ENCODE measurements at places on chromosomes 6 and 20.

DNA sequence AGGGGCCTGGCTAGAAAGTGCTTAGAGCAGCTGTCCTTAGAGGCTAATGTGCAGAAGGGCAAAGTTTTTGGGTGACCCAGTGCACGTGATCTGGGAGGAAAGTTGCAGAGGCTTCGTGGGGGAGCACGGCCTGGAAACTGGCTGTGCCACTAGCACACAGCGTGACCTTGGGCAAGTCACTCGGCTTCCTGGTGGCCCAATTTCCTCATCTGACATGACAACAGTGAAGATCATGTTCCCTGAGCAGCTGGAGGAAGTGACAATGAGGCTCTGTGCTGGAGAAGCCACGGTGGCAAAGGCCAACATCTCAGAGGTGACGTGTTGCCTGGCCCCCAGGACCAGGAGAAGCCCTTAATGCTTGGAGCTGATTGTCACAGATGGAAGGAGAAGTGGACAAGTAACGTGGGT, 99.5 kb downstream of the FOXC1 start:
- no peak for DNase-seq

DNA sequence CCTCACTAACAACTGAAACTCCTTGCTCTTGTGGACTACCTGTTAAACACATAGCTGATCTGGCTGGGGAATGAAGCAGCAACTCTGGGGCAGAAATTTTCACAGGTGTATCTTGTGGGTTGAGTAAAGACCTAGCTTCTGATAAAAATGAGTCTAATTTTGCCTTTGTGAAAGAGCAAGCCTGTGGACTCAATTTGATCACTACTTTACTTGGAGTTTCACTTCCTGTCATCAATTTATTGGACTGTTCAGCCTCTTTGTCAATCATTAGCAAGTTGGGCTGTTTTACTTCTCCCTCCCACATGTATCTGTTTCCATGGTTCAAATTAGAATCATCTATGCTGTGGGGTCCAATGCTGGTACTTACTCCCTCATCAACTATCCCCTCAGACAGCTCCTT, 29.6 kb upstream of the CRIP3 start:
- DNase-seq, result no peak

DNA sequence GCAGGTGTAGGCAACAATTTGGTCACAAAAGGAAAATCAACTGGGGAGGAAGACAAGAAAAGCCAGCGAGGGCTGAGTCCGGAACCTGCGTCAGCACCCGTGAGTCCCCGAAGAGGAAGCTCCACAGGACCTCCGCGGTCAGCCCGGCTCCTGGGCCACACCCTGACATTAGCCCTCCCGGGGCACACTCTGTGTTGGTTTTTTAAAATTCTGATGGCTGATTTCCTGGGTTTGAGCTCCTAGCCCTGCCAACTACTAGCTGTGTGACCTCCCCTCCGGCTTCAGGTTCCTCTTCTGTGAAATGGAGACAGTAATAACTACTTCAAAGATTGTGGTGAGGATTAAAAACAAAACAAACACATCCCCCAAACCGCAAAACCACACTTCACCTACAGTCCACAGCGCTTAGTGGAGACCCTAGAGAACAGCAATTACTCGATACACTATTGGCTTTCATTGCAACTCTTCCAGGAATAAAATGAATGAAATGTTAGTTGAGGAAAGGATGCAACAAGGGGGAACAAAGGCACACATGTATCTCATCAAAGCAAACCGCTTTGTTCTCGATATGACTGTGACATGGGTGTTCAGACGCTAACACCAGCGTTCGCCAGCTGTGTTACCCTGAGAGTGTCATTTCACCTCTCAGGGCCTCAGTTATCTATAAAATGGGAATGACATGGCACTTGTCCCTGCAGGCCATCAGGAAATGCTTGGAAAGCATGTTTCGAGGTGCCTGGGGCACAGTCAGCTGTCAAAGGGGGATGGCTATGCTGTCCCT, 985 bp downstream of the ZBP1 start:
- DNase-seq, result no peak

- DNase-seq, result no peak
Observed at GRCh38 chr6:109902870-109903269, 75.2 kb upstream of the GPR6 start.

DNA sequence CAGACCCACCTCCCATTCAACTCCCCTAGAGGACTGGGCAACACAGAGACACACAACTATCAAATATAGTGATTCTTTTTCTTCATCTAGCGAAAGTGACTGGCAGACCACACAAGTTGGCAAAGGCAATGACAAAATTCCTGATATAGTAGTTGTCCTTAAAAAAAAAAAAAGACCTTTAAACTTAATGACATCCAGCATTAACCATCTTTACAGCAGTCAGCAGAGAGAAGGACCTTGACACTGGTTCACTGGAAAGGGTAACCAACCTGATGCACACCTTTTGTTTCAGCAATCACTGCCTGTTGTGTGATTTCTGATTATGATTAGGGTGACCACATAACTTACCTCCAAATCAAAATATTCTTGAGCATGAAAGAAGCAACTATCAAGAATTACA, 1.7 kb upstream of the CNKSR3 start:
- DNase-seq, result no peak

GRCh38 chr6:161918109-161918531, 644.3 kb upstream of the AGPAT4 start:
- no peak for DNase-seq

- no peak for DNase-seq
Observed at GRCh38 chr20:20255099-20255498, 112.8 kb upstream of the INSM1 start.

GRCh38 chr6:36598739-36599318, 4.7 kb downstream of the SRSF3 start:
- DNase-seq, result no peak

DNA sequence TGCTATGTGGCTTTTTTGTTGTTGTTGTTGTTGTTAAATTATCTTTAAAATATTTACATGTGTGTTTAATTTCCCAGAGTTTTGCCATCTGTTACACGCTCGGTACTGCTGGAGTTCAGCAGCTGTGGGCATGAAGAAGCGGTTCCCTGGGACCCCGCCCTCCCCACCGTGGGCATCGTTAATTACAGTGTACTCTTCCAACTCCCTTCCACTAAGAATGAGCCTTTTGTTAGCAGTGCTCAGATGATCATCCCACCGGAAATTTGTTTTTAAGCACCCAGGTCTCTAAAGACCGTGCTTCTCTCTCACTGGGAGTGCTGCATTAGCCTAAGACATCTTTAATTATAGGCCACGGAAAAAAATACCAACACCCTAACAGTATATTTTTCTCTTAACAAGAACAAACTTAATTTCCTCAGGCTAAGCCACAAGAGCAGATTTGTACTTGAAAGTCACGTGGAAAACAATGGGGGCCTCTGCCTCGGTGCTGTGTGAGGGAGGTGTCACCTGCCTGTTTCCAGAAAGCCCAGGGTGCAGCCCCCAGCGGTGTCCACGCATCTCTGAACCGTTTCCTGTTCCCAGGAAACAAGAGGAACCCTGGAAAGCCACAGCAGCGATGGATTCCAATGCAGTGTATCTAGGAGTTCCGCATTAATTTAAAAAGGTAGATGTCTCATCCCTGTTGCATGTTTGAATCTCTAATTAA, 113.3 kb upstream of the FRMD1 start:
- DNase-seq, result no peak

GRCh38 chr20:17822540-17823408, 123.0 kb downstream of the BANF2 start:
- no peak for DNase-seq

- DNase-seq, result no peak
Observed at GRCh38 chr6:52103623-52104022, 16.2 kb upstream of the PKHD1 start.

- DNase-seq, result peak; percentile 17
Observed at GRCh38 chr6:38068854-38069590, 249.5 kb downstream of the ZFAND3 start.

All from AG10803 (cell line).